CD4-positive, alpha-beta T cell treated with Interferon gamma for 1 hour (primary cell): ENCODE measurements at places on chromosomes 2 and 18.

- no peak for DNase-seq
Measured at GRCh38 chr18:51621113-51621863, 423.8 kb upstream of the MEX3C start.

DNA sequence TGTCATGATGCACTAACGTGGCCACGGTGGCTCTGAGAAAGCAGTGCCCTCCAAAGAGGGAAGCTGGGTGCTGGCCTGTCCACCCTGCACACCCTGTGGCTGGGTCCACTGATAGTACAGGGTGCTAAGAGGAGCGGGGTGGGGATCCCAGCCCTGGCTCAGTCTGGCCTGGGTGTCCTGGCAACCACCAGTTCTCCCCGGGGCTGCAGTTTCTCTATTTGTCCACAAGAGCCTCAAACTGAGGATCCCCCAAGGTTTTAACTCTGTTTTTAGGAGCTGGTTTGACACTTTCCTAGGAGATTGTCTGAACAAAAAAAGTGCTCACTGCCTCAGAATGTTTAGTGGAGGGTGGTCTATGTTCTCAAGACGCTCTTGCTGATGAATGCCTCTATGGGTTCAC is 29.0 kb downstream of the EDAR start:
- no peak for DNase-seq

DNA sequence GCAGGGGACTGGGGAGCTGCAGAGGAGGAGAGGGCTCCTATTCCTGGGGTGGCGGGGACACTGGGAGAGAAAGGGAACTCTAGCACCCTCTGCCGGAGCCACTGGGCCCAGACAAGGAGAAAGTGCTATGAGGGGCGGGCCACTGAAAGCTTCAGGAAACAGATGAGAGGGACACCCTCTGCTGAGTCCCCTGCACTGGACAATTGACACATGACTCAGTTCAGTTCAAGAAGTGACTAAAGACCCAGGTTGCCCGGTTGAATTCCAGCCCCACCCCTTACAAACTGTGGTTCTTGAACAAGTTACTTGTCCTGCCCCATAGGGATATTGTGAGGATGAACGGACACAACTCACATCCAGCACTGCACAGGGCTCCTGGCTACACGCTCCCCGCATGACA is 5.0 kb downstream of the RUFY4 start:
- DNase-seq: peak; percentile 22

GRCh38 chr2:207655000-207655399 is 29.8 kb upstream of the METTL21A start:
- DNase-seq: no peak

GRCh38 chr18:41113885-41114482 is 841.0 kb upstream of the PIK3C3 start:
- DNase-seq: no peak

DNA sequence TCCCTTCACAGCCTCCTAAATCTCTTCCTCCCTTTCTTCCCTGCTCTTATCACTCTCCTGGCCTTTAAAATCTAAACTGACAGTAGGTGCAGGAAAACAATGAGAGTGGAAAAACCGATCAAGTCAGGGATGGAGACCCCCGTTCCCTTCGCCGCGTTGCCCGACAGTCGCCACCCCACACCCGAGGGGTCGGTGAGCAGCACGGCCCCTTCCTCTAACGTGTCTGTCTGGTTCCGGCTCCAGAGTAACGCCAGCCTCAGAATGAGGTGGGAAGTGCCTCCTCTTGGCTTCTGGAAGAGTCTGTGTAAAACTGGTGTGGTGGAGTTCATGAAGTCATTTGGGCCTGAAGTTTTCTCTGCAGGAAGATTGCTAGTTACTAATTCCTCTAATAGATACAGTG is 138.6 kb downstream of the NFATC1 start:
- no peak for DNase-seq

GRCh38 chr2:158782136-158782535 is 13.0 kb upstream of the DAPL1 start:
- DNase-seq: no peak

DNA sequence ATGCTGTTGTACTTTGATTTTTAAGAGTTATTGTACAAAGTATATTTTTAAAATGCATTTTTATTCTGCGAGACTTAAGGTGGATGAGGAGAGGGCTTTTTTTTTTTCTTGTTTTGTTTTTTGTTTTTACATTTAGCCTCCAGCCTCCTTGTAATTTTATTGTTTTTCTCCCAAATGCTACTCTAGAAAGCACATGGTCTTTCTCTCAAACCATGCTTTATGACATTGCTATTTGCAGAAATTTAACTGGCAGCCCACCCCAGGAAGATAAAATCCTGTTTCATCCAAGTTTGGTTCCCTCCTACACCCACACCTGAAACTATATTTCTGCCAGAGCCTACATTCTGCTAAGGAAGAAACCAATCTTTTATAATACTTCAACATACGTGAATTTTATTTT is 184.6 kb downstream of the ARHGAP15 start:
- no peak for DNase-seq
